ENCODE measurements at places on chromosomes 1 and 21.
A peak's percentile ranks its signal among the peaks of the same experiment; 100 is the strongest.

- DNase-seq, result no peak
These were observed 15.6 kb downstream of the YBEY start for GRCh38 chr21:46301759-46302158.

- DNase-seq, result no peak
These were observed 92.4 kb downstream of the KCNJ15 start for GRCh38 chr21:38349111-38349746.

- no peak for DNase-seq
These were observed 21.4 kb upstream of the FASLG start for GRCh38 chr1:172637522-172637921.

DNA sequence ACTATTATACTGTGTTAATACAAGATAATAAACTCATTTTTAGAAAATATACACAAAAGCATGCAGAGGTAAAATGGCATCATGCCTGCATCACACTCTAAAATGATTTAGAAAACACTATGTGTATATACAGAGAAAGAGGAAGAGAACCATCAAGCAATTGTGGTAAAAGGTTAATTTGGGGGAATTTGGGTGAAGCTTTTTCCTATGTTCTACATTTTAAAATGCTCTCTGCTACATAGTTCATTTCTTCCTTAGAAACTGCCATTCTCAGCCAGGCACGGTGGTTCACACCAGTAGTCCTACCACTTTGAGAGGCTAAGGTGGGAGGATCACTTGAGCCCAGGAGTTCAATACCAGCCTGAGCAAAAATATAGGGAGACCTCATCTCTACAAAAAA, 44.1 kb downstream of the GON4L start:
- no peak for DNase-seq

DNA sequence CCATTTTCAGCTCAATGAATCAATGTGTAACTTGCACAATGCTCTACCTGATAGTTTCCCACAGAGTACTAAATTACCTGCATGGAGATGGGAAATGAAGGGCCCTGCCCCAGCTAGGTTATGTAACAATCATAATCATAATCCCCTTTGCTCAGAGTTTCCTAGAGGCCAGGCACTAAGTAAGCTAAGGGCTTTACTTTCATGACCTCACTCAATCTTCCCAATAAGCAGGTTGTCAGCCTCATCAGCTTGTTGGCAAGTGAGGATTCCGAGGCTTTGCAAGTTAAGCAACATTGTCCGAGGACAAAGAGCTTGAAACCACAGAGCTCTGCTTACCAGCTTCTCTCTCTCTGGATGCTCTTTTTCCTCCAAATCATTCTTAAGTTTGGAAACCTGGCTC, 64.1 kb upstream of the NTPCR start:
- DNase-seq, result no peak

DNA sequence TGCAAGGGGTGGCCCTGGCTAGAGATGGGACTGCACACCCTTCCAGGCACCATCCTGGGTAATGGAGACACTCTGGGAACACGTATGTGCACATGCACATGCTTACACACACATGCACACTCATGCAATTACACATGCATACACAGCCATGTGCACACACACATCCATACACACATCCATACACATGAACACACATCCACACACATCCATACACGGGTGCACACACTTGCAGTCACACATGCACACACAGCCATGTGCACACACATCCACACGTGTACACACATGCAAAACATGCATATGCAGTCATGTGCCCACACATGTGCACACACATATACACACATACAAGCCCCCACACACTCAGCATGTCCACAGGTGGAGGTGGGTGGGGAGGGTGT, 22.3 kb upstream of the POFUT2 start:
- DNase-seq, result no peak

GRCh38 chr1:11320153-11320936, 47.3 kb downstream of the UBIAD1 start:
- DNase-seq, result peak; percentile 20

GRCh38 chr1:112722601-112723510, 7.7 kb upstream of the PPM1J start:
- DNase-seq, result no peak

DNA sequence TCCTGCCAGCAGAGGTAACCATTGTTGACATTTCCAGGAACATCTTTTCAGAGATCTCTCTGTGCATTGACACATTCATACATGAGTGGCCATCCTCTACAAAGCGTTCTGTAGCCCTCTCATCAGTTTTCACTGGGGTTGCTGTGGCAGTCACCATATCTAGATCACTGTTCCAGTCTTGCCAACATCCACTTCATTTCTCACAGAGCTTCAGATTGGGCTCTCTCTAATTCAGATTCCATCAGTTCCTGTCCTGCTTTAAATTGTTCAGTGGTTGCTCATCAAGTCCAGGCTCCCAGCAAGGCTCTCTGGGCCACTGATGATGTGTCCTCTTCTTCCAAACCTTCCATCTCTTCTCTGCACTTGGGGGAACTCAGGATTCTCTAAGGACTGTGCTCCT, 173.7 kb downstream of the KCNJ6 start:
- DNase-seq, result no peak

- no peak for DNase-seq
These were observed 48.6 kb downstream of the CD34 start for GRCh38 chr1:207862241-207862787.

GRCh38 chr1:39385067-39385988, 106.1 kb upstream of the BMP8A start:
- no peak for DNase-seq
